ENCODE measurements at places on chromosomes 1 and 21.

GRCh38 chr1:30447080-30447479, 276.3 kb downstream of the MATN1 start:
- DNase-seq: no peak

GRCh38 chr1:29393451-29393826, 157.1 kb downstream of the PTPRU start:
- no peak for DNase-seq

DNA sequence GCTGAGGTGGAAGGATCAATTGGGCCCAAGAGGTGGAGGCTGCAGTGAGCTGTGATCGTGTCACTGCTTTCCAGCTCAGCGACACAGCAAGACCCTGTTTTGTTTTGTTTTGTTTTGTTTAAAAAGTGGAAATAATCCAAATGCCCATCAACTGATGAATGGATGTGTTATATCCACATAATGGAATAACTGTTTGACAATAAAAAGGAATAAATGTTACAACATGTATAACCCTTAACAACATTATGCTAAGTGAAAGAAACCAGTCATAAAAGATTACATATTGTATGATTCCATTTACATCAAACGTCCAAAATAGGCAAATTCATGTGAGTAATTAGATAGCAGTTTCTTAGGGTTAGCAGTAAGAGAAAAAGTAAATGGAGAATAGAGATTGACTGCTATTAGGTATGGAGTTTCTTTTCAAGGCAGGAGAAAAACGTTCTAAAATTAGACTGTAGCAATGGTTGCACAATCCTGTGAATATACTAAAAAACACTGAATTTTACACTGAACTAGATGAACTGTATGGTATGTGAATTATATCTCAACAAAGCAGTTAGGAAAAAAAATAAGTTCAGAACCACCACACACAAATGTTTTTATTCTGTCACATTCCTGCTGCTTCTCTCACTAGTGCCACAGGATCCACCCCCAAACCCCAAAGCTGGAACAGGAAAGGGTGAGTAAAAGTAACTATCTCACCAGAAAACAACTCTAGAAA, 15.7 kb downstream of the FOXJ3 start:
- DNase-seq: peak; percentile 12

GRCh38 chr1:81509594-81509993, 291.1 kb upstream of the ADGRL2 start:
- no peak for DNase-seq

GRCh38 chr1:61184040-61184713, 101.8 kb downstream of the NFIA start:
- DNase-seq: no peak

DNA sequence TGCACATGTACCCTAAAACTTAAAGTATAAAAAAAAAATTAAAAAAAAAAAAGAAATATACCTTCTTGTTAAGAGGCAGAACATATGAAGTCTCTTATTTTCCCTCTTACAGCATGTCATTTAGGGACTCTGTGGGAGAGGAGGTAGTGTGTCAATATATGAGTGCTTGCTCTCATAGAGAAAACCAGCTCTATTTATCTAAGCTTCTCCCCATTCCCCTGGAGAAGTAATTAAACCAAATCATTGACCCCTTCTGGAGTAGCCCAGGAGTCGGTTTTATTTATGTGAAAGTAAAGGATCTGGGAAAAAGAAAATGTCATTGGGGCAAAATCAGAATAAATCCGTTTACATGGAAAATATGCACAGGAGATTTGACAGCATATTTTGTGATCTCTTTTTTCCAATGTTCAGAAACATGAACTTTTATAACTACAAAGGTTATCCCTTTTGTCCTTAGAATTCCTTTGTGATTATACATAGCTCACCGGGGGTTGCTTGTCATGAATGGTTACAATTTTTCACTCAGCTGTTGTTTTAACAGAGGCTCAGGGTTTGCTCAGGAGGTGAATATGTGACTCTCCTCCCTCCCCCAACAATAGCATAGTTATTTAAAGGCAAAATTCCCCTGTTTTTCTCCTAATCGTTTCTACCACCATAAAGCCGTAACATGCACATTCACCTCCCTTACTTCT, 114.5 kb upstream of the C1orf21 start:
- DNase-seq: no peak

GRCh38 chr1:236455243-236455642, 61.2 kb downstream of the EDARADD start:
- no peak for DNase-seq

- no peak for DNase-seq
These were observed 322.8 kb downstream of the TTLL7 start for GRCh38 chr1:83676106-83676505.

DNA sequence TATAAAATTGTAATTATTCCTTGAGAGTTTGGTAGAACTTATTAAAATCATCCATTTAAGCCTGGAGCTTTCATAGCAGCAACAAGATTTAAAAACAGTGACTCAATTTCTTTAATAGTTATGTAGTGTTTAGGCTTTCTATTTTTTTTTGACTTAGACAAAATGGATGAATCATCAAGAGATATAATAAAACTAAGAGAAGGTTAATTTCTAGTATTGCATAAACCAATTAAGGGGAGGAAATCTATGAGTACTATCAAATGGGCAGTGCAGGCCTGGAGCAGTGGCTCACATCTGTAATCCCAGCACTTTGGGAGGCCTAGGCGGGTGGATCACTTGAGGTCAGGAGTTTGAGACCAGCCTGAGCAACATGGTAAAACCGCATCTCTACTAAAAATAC, 416.3 kb upstream of the USP24 start:
- DNase-seq: no peak

GRCh38 chr1:26288311-26288941, 8.5 kb downstream of the SH3BGRL3 start:
- DNase-seq: peak; percentile 46

DNA sequence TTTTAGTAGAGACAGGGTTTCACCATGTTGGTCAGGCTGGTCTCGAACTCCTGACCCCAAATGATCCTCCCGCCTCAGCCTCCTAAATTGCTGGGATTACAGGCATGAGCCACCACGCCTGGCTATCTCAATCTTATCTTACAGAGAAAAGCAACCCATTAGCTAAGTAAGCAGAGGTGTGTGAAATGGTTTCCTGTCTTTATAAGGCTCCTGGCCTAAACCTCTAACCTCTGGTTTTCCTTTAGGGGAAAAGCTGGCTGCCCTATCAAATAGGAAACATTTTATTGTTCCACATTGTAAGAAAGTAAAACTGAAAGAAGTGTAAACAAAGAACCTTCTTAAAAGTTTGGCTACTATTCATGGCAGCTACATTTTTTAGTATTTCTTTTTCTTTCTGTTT, 78.3 kb upstream of the MORC3 start:
- DNase-seq: no peak

- no peak for DNase-seq
These were observed 20.3 kb downstream of the STK40 start for GRCh38 chr1:36365381-36365780.

GRCh38 chr21:31731857-31732596, at the start of gene SCAF4:
TSS of gene SCAF4 (minus strand) at chr21:31732118. CDS start at chr21:31731692, 426 bp downstream.
- peak; percentile 70 for DNase-seq

DNA sequence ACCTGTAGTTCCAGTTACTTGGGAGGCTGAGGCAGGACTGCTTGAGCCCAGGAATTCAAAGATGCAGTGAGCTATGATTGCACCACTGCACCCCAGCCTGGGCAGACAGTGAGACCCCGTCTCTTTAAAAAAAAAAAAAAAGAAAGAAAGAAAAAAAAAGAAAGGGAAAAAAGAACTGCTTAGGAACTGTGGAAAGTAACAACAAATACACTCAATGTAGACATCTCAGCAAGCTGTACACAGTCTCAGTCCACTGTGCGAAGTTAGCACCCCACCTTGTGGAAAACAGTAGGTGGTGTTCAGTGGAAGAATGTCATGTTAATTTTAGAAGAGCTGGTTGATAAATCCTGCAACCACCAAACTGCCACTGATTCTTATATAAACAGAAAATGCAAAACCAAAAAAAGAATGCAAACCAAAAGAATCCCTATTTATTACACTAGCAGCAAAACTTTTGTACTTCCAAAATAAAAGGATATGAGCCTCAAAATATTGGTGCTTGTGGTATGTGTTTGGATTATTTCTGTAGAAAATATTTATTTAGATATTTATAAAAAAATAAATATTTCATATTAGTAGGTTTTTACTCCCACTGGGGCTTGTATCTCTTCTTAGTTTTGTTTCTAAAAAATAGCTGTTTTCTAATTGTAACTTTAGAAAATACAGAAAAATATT, 31.1 kb downstream of the ALG14 start:
- no peak for DNase-seq

- DNase-seq: no peak
These were observed 163.6 kb upstream of the C1orf21 start for GRCh38 chr1:184223216-184223615.

GRCh38 chr1:171172471-171172870, 12.6 kb upstream of the FMO2 start:
- no peak for DNase-seq

GRCh38 chr1:213104604-213105003, 53.6 kb downstream of the RPS6KC1 start:
- DNase-seq: no peak

DNA sequence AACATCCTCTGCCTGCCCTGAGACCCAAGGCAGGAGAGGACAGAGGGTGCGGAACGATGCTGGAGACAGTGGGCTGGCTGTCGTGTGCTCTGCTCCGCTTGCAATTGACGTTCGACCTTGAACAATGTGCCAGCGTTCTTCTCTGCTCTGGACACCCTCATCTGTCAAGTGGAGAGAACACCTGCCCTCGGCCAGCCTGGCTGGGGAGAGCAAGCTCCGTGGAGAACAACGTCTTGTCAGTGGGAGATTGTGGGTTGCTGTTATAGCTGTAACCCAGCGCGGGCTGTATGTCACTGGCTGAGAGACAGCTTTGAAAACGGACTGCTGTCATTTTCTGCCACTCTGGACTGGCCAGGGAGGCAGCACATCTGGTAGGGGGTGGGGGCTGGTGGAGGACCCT, 14.7 kb downstream of the KIAA1614 start:
- no peak for DNase-seq

DNA sequence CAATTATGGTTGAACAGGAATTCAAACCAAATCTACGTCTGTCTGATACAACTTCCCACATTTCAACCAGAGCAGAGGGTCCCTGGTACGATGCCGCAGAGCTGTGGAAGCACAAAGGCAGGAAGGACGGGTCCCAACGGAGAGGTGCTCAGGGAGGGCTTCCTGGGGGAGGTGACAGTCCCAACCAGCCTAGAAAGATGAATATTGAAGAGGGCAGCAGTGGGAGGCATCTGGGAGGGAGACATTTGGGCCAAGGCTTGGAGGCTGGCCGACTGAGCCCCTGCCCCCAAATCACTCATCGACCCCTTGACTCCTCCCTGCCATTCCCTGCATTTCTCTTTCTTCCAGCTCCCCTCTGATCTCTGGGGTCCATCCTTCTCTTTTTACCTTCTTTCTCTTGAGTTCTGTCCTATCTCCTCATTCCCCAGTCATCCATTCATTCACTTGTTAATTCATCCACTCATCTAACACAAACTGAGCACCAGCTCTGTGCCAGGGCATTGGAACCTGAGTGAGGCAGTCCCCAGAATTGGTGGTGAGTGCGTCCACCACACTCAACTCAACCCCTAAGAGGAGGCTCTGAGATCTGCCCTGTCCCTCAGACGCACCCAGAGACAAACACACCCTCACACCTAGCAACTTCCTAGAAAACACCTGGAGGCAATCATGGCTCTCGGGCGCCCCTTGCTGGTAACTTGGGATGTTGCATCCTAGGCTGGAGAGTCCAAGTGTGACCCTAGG, 13.2 kb upstream of the CELA3B start:
- peak; percentile 74 for DNase-seq

DNA sequence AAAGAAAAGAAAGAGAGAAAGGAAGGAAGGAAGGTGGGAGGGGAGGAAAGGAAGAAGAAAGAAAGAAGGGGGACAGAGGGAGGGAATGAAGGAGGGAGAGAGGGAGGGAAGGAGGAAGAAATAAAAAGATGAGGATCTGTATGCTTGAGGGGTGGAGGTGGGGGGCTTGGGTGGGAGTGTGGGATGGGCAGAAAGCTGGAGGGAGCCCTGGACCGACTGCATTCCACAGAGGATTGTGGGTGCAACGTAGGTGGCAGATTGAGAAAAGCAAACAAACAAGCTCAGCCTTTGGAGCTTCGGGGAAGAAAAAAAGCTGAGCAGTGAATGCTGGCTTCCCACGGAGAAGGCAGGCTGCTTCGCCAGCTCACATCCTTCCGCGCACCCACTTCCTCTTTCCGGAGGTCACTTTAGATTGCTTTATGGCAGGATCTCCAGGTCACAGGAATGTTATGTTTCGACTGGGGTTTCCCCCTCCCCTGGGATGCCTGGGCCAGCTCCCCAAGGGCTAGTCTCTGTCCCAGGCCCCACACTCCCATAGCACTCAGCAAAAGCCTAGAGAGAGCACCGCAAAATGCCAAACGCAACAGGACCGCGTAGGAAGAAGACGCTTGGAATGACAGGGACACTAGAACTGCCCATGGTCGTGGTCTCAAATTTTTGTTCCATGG, 20.7 kb upstream of the LGALS8 start:
- no peak for DNase-seq

GRCh38 chr1:186500804-186501203, 39.9 kb upstream of the PDC start:
- no peak for DNase-seq

DNA sequence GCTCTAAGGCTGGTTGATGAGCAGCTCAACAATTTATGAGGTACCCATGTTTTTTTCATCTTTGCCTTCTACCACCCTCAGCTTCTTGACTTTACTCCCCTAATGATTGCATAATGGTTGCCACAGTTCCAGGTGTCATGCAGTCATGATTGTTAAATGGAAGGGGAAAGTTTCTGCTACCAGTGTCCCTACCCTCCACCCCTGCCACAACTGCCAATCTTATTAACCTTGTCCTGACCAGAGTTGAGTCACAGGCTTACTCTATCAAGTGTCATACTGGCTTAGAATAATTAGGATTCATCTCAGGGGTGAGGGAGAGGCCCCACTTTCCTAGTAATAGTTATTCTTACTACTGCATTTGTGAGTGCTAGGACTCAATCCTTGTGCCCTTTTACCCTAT, 7.9 kb upstream of the FUBP1 start:
- no peak for DNase-seq
